ENCODE measurements at places on chromosomes 7 and 10.

DNA sequence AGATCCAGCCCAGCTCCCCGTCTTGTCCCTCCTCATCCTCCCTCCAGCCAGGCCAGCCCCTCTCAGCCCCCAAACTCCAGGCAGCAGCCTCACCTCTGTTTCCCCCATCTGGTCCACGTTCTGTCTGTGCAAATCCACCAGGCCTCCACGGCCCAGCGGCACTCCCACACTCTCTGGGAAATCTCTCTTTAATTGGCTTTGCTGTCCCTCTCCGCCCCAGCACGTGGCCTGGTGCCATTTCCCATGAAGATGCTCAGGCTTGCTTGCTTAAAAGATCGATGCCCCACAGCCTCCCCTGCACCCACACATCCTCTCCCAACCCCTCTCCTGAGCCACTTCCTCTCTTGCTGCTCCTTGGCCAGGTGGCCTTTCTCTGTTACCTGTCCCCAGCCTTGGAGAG lies 39.3 kb downstream of the PRF1 start:
- no peak for DNase-seq

GRCh38 chr7:111312966-111313365 lies 222.0 kb downstream of the LRRN3 start:
- DNase-seq, result no peak

GRCh38 chr10:86580521-86580891 lies 58.9 kb upstream of the WAPL start:
- DNase-seq, result no peak

GRCh38 chr7:113891828-113892227 lies 27.0 kb downstream of the PPP1R3A start:
- DNase-seq, result no peak

DNA sequence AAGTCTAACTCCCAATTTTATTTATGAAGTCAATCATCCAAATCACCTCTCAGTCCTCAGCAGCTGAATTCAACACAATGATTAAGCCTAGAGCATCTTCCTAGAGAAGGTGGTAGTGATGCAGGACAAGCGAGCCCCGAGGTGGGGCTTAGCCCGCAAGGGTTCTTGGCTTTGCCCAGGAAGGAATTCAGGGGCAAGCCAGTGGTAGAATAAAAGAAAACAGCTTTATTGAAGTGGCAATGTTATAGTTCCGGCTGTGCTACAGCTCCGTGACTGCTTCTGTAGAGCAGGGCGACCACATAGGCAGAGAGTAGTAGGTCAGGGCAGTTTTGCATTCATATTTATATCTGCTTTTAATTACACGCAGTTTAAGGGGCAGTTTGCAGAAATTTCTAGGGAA lies 18.1 kb downstream of the IL2RA start:
- no peak for DNase-seq

DNA sequence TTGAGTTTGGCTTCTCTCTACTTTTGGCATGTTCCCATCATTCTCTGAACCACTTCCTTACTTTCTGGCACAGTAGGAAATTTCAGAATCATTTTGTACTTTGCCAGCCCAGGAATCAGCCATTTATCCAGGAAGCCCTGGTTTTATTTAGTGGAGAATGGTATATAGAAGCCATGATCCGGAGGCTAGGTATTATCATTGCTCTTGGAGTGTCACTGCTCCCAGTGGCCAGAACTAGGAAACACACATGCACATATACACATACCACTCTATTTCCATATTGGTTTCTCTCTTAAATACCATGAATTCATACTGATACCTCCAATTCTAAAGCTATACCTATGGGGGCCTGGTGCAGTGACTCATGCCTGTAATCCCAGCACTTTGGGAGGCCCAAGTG lies 36.3 kb downstream of the SUFU start:
- no peak for DNase-seq

DNA sequence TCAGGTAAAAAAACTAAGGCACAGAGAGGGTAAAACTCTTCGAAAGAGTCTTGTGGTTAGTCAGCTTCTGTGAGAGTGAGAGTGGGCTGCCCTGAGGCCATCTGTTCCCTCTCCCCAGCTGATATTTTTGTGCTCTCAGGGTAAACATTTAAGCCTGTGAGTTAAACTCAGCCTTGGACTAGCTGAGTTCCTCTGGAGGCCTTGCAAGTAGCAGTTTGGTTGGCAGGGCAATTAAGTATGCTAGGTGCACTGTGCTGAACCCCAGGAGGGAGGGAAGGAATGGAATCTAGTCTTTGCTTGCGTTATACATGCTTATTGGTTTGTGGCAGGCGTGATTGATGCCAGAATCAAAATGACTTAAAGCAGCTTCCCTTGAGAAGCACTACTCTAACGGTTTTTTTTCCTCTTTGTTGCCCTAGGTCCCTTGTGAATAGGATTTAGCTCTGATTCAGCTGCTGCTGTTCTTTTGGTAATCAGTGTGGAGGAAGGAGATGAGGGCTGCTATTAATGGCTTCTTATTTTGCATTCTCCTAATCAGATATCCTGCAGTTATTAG lies 140.2 kb downstream of the AUTS2 start:
- DNase-seq, result peak; percentile 65

DNA sequence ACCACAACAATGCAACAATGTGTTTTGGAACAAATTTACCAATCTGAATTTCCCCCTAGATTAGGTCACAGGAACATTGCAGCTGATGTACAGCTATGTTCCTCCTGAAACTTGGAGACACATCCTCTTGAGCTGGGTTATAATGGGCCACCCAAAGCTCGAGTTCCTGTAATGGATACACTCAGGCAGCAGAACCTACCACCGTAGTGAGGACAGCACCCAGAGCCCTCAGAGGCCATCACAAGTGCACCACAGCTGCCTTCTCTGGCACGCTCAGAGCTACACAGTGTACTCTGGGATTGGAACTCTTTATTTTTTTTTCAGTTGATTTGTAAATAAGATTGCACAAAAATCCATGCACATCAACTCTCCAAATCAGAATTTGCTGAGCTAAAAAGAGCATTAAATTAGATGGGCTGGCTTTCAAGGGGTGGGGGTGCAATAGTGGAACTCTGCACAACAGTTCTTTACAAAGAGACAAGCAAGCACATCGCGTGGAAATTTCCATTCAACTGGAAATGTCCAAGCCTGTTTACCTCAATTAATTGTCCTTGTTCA lies 56.7 kb downstream of the EGFR start:
- no peak for DNase-seq

- peak; percentile 48 for DNase-seq
Measured at GRCh38 chr10:78863140-78863905, 205.4 kb upstream of the ZMIZ1 start.

- DNase-seq, result no peak
Measured at GRCh38 chr10:58897236-58897635, 279.2 kb upstream of the PHYHIPL start.

DNA sequence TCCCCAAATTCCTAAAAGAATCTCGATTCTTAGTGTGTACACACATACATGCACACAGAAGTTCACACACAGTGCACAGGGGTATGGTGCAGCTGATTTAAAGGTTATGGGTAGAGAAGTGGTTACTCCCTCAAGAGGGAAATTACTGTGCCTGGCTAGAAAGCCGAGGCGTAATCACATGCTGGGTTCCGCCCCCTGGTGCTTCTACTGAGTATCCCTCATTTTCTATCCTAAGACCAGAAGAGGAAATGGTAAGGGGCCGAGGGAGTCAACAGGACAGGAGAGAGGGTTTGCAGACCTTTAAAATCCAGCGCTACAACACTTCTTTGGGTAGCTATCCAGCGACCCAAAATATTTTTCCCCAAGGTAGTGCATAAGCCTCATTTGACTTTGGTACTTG lies 147.3 kb upstream of the TMEM196 start:
- no peak for DNase-seq

DNA sequence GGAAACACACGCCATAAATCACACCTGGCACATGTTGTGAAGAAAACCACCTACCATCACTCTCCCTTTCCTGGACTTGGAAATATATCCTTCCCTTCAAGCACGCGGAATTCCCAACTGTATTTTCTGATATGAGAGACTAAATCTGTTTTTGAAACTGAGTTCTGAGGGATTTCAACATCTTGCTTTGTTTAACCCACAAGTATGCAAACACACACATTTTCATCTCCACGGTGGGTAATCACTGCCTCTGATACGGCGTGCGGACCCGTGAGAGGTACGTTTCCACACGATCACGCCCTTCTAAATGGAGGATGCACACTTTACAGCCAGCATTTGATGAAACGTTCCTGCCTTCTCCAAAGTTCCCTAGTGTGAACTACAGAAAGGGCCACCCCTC lies 83.4 kb downstream of the ZRANB1 start:
- peak; percentile 35 for DNase-seq

DNA sequence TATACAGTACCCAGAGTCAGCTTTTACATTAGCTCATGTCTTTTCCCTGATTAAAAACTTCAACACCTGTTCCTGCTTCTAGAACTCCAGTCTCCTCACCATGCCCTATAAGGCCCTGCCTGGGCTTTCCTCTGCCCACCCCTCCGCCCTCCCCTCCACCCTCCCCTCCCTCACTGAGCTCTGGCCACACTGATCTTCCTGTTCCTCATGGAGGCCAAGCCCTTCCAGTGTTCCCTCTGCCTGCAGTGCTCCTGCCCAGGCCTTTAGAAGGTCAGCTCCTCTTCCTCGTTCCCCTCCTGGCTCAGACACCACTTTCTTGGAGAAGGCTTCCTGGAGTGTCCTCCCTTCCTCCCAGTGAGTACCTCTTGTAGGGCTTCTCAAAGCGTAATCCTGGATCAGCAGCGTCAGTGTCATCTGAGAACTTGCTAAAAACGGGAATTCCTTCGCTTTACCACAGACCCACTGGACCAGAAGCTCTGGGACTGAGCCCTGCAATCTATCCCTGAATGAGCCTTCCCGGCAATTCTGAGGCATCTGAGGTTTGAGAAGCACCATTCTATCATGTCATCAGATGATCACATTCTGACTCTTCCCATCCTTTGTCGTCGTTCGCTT lies 3.7 kb downstream of the PDZD7 start:
- no peak for DNase-seq

GRCh38 chr10:30527623-30528428 lies 93.8 kb downstream of the MAP3K8 start:
- no peak for DNase-seq

DNA sequence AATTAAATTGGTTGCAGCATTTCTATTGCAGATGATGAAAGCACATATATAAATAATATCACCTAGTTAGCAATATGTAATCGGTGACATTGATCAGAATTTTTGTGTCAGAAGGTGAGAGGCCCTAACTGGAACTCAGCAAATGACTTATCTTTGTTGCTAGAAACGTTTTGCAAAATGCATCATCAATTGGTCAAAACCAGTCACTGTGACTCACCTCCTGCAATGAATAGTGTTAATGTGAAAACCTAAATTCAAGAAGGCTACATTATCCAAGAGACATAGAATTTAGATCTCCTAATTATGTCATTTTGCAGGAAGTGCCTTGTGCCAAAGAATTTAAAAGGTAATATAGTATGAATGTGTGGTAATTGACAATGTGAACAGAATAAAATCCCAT lies 9.8 kb upstream of the PNLIPRP3 start:
- no peak for DNase-seq

GRCh38 chr7:1103789-1104515 lies 16.0 kb downstream of the GPER1 start:
- no peak for DNase-seq

DNA sequence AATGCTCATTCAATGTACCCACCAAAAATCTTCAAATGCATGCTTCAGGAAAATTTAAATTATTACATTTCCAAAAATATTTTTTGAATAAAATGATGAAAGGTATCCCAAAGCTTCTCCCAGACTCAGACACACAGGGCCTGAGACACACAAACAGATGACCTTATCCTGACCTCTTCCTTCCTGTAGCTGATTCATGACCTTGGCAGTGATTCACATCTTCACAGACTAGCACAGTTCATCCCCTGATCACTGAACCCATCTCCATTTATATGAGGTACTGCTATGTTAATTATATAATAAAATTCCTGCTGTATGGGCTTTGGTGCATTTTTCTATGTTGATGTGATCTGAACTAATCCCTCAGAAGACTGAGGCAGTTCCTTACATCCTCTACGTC lies 265.0 kb upstream of the GLI3 start:
- DNase-seq, result no peak

- DNase-seq, result no peak
Measured at GRCh38 chr10:71799112-71799511, 25.8 kb upstream of the VSIR start.

GRCh38 chr7:28176174-28176573 lies 4.4 kb downstream of the JAZF1 start:
- DNase-seq, result no peak

DNA sequence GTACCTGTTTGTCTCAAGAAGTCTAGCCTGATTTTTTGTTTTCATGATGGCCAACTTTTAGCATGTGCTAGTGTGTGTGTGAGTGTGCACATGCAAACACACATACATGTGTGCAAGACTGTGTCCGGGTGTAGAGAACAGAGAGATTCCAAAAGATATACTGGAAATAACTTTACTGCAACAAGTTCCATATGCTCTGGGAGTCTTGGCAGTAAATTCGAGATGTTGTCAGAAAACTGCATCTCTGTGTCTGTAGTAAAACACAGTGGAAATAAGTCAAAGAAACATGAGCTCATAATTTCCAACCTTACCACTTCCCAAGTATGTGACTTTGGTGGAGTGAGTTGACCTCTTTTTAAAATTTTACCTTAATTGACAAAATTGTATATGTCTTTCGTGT lies 950.8 kb upstream of the C7orf33 start:
- peak; percentile 89 for DNase-seq

GRCh38 chr10:120188950-120189349 lies 268.1 kb upstream of the PLPP4 start:
- peak; percentile 8 for DNase-seq

GRCh38 chr10:121610798-121611323 lies 12.6 kb upstream of the FGFR2 start:
- no peak for DNase-seq

- peak; percentile 3 for DNase-seq
Measured at GRCh38 chr7:19113855-19114550, 3.4 kb downstream of the TWIST1 start.

DNA sequence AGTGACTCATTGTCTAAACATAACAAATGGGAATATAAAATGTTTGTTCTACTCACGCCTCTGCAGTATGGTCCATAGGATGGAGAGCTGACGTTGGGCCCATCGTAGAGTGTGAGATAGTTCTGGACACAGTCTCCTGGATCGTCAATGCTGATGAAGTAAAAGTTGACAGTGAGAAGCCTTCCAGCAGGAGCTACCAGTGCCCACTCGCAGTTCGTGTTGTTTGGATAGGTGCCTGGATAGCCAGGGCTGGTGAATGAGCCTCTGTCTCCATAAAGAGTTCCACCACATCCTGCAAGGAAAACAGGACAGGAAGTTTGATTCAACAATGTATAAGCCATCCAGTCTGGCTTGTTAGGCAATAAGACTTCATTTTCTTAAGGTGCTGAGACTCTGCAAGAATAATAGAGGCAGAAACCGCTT lies 79.6 kb downstream of the OR13A1 start:
- DNase-seq, result no peak

- DNase-seq, result no peak
Measured at GRCh38 chr10:117476281-117476680, 66.3 kb upstream of the EMX2 start.

DNA sequence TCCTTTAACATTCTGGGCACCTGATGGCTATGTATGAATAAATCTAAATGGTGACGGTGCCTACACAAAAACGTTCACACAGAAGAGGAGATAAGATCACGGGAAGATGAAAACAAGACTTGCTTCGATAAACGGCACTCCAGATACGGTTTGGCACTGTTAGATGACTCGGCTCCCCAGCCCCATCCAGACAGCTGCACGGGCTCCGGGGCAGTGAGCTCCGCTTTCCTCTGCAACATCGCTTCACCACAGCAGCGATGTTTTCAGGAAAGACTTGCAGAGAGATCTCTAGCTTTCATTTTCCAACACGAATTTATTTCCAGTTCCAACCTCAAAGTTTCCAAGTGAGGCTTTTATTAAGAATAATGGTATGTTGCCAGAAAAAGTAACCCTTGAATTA lies 132.1 kb downstream of the KLF6 start:
- DNase-seq, result no peak

GRCh38 chr7:157097056-157097329 lies 41.7 kb upstream of the UBE3C start:
- DNase-seq, result no peak

Data from brain (organoid and tissue), 16 donors.